Motor neuron (in vitro differentiated cells): ENCODE measurements at places on chromosomes 1 and 21. TPM values are rescaled to one million over a fixed set of nuclear protein-coding genes. Genes with fewer than 3 reads are reported as not detected.

DNA sequence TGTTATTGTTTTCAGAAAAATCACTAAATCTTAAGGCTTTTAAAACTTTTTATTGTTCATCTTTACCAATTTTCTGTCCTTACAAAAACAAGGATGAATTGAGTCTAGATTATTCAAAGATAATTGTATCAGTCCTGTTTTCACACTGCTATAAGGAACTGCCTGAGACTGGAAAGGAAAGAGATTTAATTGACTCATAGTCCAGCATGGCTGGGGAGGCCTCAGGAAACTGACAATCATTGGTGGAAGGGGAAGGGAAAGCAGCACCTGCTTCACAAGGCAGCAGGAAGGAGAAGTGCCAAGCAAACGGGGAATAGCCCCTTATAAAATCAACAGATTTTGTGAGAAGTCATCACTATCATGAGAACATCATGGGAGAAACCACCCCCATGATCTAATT is 455.6 kb upstream of the ZP4 start:
- ATAC-seq, result no peak

- no peak for ATAC-seq
Observed at GRCh38 chr1:10773851-10774614, 22.4 kb downstream of the CASZ1 start.

Gene OR10Z1
- 0.16 and 0.23 TPM in 2 replicates for total RNA-seq

Gene DIO1
- total RNA-seq, result 0.25 and 0.36 TPM in 2 replicates

- no peak for ATAC-seq
Observed at GRCh38 chr1:116167625-116168276, 56.6 kb downstream of the MAB21L3 start.

DNA sequence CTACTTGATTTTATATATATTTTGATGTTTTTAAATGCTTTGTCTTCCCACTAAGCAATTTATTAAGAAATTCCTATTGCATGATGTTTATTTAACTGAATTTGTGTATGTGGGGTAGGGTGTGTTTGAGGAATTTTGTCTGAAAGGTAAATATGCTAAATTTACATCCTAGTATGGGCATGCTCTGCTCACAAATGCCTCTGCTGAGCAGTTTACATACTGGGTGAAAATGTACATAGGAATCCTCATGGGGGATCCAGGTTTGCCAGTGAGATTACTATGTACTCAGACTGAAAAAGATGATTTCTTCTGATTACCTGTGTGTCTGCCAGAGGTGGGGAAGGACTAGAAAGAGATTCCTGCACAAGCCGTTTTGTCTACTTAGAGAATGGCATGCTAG is 126.6 kb downstream of the DISP1 start:
- no peak for ATAC-seq

DNA sequence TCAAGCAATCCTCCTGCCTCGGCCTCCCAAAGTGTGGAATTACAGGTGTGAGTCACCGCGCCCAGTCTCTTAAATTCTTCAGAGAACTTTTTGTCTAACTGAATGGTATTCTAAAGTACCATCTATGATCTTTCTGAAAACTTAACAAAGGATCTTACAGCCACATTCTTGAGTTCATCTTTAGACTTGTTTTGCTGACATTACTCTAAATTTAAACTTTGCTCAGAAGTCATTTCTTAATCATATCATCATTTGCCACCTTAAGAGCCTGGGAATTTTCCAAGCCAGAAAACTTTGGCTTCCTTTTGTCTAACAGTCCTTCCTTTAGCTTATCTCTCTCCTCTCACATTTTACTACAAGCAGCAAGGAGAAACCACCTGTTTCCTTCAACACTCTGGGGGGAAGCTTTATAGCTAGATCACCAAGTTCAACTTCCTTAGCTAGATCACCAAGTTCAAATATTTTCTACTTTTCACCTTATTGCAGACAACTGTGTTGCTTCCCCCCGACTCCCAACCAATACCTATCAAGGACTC is 5.4 kb upstream of the ZBTB8A start:
- ATAC-seq, result no peak
